ENCODE measurements at places on chromosomes 6 and 20. TPM values are rescaled to one million over a fixed set of nuclear protein-coding genes. Genes with fewer than 3 reads are reported as not detected.
A peak's percentile ranks its signal among the peaks of the same experiment; 100 is the strongest.

Gene NSFL1C
- total RNA-seq, result 76.7 TPM

Gene LAMA4
- 1.6 TPM for total RNA-seq

Gene LY6G5C
- total RNA-seq, result 0.98 TPM

- 0 out of 2 replicates have a peak, but pooled peaks cover 4% of the 10 kb centered on the region for H3K36me3 ChIP-seq
- H3K4me3 ChIP-seq, result no peak overlapping the region
- no peak overlapping the region for H3K27ac ChIP-seq
These were observed 429.7 kb downstream of the KIF16B start for GRCh38 chr20:16143596-16143995.

Gene CAGE1
- total RNA-seq, result 0.11 TPM

GRCh38 chr20:5606350-5606749 lies 143.9 kb upstream of the SHLD1 start:
- H3K27me3 ChIP-seq, result no peaks in the 10 kb centered on the region
- H3K4me1 ChIP-seq, result peaks cover 18% of the 10 kb centered on the region
- no peak overlapping the region for H3K4me3 ChIP-seq
- H3K36me3 ChIP-seq, result no peaks in the 10 kb centered on the region
- no peak for DNase-seq

GRCh38 chr6:137133122-137133521 lies 40.3 kb downstream of the IL22RA2 start:
- no peaks in the 10 kb centered on the region for H3K4me1 ChIP-seq
- peaks cover 9% of the 10 kb centered on the region for H3K36me3 ChIP-seq
- DNase-seq, result peak; percentile 29
- H3K27ac ChIP-seq, result no peak overlapping the region
- no peak overlapping the region for H3K4me3 ChIP-seq
- no peaks in the 10 kb centered on the region for H3K27me3 ChIP-seq

- H3K4me3 ChIP-seq, result peak overlapping the region; percentile 100
- H3K27me3 ChIP-seq, result peaks cover 45% of the 10 kb centered on the region
- peak; percentile 58 for DNase-seq
- H3K4me1 ChIP-seq, result peaks cover 40% of the 10 kb centered on the region
- peak overlapping the region; percentile 84 for H3K27ac ChIP-seq
- H3K36me3 ChIP-seq, result peaks cover 19% of the 10 kb centered on the region
These were observed 975 bp upstream of the PPT2 start for GRCh38 chr6:32152769-32153563.

DNA sequence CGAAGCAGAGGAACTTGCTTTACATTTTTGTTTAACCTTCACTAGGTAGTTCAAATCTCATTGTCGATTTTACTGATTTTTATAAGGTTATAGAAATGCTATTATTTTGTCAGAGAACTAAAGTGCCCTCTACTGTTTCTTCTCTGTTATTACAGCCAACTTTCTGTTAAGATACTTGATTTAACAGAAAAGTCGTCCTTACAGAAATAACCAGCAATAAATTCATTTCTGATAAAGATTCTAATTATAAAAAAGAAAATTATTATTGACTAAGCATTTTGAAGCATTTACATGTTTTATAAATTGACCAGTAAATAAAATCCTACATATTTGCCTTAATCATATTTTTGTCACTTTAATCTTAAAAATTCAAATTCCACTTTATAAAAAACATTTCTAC lies 60.8 kb downstream of the OGFRL1 start:
- no peaks in the 10 kb centered on the region for H3K4me1 ChIP-seq
- no peak overlapping the region for H3K27ac ChIP-seq
- no peaks in the 10 kb centered on the region for H3K27me3 ChIP-seq
- no peak for DNase-seq
- H3K4me3 ChIP-seq, result no peak overlapping the region

Gene TSBP1
- total RNA-seq, result not detected

DNA sequence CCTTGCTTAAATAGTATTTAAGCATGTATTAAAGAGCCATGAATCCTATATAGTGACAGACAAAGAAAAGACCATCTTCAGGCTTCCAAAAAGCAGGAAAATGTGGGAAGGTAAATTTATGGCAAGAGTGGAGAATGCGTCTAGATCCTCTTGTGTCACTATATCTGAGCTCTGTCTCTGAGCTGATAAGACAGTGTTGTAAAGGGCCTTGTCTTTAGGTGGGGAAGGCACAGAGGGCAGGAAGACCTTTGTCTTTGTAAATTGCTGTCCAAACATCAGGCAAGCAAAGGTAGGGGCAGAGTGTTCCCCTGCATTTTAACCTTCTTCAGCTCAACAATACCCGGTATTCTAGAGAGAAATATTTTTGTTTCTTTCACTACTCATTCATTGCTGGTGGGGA lies 33.9 kb upstream of the MBOAT1 start:
- H3K4me3 ChIP-seq, result no peak overlapping the region
- peaks cover 2% of the 10 kb centered on the region for H3K27me3 ChIP-seq
- H3K27ac ChIP-seq, result no peak overlapping the region
- H3K4me1 ChIP-seq, result peaks cover 15% of the 10 kb centered on the region

All from WTC11 (cell line).